ENCODE measurements at places on chromosomes 4 and X.

- no peak for DNase-seq
These were observed 1310.7 kb upstream of the TENM3 start for GRCh38 chr4:180932370-180933001.

DNA sequence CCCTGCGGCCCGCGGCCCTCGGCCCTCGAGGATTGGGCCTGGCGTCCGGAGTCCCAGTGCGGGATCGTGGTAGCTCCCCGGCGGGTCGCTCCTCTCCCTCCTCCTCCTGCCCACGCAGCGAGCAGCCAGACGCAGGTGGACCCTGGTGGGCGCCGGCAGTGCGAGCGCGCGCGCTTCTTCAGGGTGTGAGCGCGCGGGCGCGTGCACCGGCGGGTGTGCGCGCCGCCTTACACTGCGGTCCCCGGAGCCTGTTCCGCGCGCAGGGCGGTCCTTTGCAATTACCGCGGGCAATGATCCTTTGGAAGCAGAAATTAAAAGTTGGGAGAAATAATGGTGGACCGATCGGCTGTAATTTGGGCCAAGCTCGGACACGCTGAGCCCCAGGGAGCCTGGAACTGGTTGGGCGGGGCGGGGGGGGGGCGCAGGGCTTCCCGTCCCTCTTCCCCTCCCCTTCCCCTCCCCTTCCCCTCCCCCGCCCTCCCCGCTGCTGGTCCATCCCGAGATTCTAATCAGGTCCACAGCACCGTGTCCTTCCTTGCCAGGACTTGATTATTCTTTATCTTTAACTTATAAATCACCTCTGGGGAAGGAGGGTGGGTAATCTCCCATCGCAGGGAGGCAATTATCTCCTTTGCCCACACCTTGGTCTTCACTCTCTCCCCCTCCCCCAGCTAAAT lies 1.6 kb upstream of the NKX1-1 start:
- DNase-seq: no peak

- no peak for DNase-seq
These were observed 307.0 kb upstream of the SPOCK3 start for GRCh38 chr4:167541286-167541685.

GRCh38 chrX:69131886-69132285 lies 33.4 kb downstream of the PJA1 start:
- DNase-seq: no peak

DNA sequence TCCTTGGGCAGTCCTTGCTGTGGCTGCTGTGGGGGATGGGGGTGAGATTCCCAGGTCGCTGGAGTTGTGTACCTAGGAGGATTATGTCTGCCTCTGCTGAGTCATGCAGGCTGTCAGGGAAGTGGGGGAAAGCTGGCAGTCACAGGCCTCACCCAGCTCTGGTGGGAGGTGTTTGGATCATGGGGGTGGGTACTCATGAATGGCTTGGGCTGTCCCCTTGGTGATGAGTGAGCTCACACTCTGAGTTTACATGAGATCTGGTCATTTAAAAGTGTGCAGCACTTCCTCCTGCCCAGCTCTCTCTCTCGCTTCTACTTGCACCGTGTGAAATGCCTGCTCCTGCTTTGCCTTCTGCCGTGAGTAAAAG lies 24.6 kb upstream of the PDLIM3 start:
- DNase-seq: no peak

DNA sequence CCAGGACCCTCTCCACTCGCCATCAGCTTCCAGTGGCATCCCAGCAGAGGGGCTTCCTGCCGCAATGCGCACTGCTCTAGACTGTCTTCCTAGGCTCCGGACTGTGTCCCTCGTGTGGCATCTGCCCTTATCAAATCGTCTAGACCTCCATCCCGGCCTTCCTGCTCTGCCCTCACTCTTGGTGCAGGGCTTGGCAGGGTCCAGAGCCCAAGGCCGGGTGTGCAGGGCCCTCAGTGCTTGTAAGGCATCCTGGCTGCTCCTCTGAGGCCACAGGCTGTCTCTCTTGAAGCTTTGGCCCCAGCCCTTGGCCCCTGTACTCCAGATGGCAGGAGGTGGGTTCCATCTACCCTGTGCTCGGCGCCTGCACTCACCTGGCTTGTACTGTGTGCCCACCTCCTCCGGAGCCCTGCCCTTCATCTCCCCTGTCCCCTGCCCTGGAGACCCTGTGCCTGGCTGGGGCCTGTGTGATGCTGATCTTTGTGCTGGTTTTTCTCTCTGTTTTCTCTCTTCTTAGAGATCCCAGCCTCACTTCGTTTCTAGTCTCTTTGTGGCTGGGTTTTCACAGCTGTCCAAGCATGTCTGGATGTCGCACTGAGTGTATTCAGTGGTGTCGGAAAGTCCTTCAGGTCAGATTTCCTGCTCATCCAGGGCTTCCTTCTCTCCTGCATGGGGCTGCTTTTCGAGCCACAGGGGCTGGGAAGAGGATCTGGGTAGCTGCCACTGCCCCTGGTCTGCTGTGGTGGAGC lies 3.7 kb upstream of the TREX2 start:
- DNase-seq: no peak

DNA sequence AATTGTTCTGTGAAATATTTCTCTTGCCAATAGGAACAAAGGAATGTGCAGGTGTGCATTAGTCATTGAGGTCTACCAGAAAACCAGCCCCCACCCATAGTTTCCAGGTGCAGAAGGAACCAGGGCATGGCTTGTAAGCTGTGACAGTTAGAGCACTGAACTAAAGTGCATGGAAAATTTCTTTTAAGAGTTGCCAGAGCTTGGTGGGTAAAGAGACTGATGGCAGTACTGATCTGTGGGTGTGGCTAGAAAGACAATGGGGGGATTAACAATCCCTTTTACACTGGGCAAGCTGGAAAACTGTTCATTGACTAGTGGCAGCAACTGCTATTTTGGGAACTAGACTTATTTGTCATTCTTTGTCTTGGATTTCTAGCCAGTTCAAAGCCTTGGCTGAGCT lies 326.9 kb downstream of the PCDH19 start:
- no peak for DNase-seq

DNA sequence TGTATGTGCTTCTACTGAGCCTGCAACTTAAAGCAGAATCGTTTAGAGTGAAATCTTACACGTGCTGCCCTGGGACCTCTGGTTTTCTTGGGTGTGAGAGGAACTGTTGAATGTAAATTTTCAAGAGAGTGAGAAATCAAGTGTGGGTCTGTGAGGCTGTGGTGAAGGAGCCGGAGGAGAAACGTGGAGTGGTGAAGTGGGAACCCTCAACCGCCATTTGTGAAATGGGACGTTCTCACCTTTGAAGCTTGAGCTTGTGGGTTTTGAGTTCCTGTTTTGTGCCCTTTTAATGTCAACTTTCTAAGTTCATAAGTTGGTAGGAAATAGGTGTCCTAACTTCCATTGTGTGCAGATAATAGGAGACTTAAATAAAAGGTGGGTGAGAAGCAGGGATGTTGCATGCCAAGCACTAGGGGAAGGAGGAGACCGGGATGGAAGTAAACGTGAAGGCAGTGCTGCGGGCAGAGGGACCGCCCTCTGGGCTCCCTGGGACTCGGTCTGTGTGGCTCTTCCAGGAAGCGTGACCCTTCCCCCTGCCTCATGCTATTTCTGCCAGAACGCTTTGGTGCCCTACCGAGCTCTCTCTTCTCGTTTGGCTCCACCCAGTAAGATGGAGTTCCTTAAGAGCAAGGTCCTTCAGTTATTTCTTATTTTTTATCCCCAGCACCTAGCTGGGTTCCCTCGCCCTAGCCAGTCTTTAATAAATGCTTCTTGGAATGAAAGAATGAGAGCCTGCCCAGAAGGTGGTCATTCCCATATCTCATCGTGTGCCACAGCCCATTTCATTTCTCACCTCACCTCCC lies 56.0 kb downstream of the TMEM131L start:
- peak; percentile 29 for DNase-seq

- DNase-seq: no peak
These were observed 14.8 kb upstream of the TBC1D14 start for GRCh38 chr4:6894528-6895498.

- DNase-seq: peak; percentile 48
These were observed 30.8 kb downstream of the RTL5 start for GRCh38 chrX:72100824-72101351.

- DNase-seq: no peak
These were observed 5.6 kb downstream of the MSANTD1 start for GRCh38 chr4:3254302-3255131.

DNA sequence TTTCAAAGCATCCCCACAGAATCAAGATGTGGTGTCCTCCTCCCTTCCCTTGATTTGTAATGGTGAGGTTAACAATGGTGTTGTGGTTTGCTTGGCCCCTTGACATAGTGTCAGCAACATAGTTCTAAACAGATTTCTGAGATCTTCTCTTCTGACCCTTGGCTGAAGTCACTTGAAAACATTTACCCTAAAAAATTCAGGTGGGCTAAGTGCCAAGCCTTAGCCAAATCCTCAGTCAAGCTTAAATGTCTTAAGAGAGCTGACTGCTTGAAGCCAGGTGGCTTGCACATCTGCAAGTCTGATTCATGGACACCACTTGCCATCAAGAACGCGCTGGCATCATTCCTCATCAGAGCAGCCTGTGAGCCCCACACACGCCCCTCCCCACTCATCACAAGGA lies 173.2 kb downstream of the MGST2 start:
- DNase-seq: no peak

GRCh38 chrX:51851507-51852085 lies 41.8 kb upstream of the MAGED1 start:
- no peak for DNase-seq

- DNase-seq: no peak
These were observed 69.9 kb upstream of the NRK start for GRCh38 chrX:105752338-105752956.

GRCh38 chr4:85419103-85419502 lies 55.8 kb upstream of the ARHGAP24 start:
- no peak for DNase-seq

- DNase-seq: no peak
These were observed 60.6 kb downstream of the LIMCH1 start for GRCh38 chr4:41598580-41598979.

DNA sequence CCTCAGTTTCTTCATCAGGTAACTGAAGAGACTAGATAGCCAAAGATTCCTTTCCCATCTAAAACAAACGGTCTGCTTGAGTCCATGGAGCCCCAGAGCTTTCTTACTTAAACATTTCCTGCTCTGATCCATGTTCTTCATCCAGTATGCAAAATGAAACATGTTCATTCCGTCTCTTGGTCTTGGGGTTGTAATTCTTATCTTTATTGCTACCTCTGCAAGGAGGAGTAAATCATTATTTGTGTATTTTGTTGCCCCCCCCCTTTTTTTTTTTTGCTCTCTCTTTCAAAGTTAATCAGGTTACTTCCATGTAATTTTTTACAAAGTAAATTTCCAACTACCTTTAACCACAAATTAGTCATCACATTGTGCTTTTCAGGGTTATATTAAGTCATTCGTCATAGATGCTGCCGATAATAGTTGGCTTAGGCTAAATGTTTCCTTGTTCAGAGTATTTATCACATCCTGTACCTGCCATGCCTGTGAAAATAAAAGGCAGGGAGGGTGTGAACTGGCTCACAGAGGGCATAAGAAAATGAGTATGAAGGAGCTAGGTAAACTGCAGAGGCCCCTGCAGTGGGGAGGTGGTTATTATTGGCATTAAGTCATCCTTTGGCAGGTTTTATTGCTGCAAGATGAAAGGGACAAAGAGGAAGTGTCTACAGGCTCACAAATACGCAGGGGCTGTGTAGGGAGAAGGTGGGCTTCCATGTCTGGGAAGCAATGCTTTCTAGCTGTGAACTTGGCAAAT lies 76.7 kb upstream of the HS3ST1 start:
- no peak for DNase-seq

GRCh38 chr4:142091085-142091513 lies 454.7 kb downstream of the IL15 start:
- no peak for DNase-seq

DNA sequence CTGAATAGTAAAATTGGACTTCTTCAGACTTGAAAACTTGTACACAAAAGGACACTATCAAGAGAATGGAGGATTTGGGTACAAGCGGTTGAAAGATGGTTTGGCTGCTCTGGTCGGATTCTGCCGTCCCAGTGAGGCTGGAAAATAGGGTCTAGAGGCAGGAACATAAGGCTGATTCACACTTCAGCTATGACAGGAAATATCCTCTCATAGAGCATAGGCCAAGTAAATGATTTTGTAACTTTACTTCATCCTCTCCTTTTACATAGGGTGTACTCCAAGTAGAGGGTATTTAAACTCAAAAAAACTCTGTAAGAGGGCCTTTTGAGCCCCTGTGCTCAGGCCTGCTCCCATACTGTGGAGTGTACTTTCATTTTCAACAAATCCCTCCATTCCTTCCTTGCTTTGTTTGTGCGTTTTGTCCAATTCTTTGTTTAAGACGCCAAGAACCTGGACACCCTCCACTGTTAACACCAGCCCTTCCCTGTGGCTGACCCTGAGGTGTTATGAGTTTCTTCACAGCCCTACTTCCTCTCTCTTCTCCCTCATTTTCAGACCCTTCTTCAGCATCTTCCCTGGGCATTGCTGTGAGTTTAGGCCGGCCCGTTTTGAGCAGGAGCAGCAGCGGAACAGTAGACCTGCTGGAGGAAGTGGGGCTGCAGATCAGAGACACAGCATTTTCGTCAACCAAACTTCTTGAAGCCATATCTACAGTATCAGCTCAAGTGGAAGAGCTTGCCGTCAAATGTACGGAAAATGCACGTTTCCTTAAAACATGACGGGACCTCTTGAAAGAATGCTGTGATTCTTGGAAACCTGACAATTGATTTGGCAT lies 7.2 kb downstream of the PGAM4 start:
- DNase-seq: no peak

GRCh38 chr4:108620933-108621905 lies 843 bp downstream of the RPL34 start:
- DNase-seq: no peak

- DNase-seq: no peak
These were observed 85.9 kb downstream of the REPS2 start for GRCh38 chrX:17032351-17032750.

DNA sequence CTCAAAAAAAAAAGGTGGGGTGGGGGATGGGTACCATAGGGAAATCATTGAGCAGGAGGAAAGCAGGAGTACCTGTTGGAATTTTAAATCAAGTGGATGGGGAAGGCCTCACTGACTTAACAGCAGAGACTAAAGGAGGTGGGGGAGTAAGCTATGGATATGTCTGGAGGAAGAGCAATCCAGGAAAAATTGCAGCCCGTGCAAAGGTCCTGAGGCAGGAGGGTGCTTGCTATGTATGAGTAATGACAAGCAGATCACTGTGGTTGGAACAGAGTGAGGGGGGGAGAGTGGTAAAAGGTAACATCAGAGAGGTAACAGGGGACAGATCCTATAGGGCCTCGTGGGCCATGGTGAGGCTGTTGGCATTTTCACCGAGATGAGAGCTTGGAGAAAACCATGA lies 4.1 kb downstream of the FTSJ1 start:
- DNase-seq: no peak

DNA sequence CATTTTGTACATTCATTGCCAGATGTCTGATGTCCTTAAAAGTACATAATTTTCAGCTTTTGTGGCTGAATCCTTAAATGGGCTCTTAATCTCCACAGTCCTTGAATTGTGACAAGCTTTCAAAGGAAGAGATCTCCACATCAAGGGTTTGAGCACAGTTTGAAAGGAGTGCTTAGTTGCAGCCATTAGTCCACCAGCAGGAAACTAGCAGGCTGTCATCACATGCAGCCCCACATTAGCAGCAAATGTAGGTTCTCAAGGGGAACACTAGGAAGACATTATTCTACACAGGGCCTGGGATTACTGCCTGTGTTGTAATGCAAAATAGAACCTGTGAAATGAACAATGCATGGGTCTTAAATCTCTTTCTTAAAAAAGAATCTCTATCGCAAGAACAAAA lies 173.2 kb downstream of the CBLL2 start:
- no peak for DNase-seq

- no peak for DNase-seq
These were observed 924 bp downstream of the EPHA5 start for GRCh38 chr4:65669111-65670019.

- DNase-seq: no peak
These were observed 52.7 kb downstream of the TMEM164 start for GRCh38 chrX:110055616-110056015.

- no peak for DNase-seq
These were observed 96.4 kb downstream of the CHIC2 start for GRCh38 chr4:53967986-53968385.

All from stimulated activated CD8-positive, alpha-beta memory T cell treated with anti-CD3 and anti-CD28 coated beads, Interleukin-2, amount 100 ng/mL, for 1 hour (primary cell).